ENCODE measurements at places on chromosomes 3 and 15.
A peak's percentile ranks its signal among the peaks of the same experiment; 100 is the strongest.

DNA sequence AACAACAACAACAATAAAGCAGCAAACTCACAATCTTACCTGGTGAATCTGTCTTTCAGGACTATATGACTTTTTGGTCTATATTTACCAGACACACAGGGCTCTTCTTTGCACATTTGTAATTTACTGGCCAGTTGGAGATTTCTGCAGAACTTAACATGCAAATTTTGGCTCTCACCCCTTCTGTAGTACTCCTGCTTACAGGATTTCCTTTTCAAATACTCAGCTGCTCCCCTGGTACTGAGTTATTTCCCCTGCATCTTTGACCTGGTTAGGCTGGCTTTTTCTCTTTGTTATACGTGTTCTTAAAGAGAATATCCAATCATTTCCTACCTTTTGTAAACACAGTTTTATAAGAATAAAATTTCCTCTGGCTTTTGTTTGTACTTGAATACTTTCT lies 228.0 kb downstream of the MBNL1 start:
- no peak for DNase-seq

GRCh38 chr3:30620402-30621360 lies 14.3 kb downstream of the TGFBR2 start:
- no peak for DNase-seq

- no peak for DNase-seq
These were observed 78.9 kb downstream of the ESYT3 start for GRCh38 chr3:138513090-138513843.

- DNase-seq = no peak
These were observed 46.1 kb downstream of the BTD start for GRCh38 chr3:15647611-15648167.

DNA sequence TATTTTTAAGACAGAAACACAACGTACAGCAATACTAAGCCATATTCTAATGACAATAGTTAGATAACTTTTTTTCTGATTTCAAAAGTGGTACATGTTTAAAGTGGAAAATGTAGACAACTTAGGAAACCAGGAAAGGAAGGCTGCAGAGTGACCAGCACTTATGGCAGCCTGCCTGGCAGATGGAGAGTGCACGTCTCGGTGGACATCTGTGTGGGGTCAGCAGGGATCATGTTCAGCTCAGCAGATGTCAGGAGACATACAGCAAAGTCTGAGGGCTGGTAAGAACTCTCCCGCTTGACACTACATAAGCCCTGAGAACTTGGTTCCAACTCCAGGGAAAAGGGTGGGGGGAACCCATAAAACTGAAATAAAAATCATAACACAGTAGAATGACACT lies 128.6 kb upstream of the ADPGK start:
- no peak for DNase-seq

DNA sequence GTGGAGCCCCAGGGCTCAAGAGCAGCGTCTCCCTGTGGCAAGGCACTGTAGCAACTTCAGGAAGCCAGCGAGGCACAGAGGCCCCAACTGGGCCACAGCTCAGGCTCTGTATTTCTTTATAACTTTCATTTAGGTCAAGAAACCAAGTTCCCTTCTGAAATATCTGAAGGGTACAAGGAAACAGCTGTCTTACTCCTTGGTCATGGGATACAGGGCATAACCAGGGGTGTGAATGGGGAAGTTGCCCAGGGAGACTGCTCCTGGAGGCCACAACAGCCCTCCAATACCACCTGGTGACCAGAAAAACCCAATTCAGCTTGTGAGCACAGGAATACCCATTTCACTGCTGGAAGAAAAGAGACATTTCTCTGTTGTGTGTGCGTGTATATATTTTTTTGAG lies 13.3 kb upstream of the SPTBN5 start:
- no peak for DNase-seq

DNA sequence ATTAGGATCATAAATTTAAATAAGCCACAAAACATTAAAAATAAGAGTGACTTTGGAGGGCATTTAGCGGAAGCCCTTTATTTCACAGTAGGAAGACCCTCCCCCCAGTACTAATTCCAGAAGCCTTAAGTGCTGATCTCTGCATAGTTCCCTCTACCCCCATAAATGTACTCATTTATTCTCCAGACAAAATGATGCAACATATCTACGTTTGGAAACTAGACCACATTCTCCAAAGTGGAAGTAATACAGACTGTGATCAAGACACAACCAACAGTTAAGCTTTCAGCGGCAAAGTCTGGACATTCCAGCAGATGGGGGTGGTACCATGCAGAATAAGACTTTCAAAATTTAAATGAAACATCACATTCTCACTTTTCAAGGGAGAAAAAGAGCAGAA lies 44.8 kb upstream of the RPS17 start:
- no peak for DNase-seq

DNA sequence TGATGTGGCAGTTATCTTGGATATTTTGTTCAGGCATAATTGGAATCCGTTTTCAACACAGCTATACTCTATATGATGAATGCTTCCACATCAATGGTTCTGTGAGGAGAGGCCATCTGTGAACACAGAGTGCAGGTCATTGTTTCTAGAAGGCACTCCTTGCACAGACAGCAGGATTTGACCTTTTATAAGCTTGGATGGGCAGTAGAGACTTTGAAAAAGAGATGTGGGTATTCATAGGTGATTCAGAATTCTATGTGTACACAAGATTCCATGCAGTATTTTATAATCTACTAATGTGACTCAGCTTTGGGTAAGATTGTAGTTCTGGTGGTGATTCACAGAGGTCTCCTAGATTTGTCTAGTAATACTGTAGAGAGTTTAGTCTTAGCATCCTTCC lies 12.5 kb downstream of the ARPP21 start:
- DNase-seq = no peak

DNA sequence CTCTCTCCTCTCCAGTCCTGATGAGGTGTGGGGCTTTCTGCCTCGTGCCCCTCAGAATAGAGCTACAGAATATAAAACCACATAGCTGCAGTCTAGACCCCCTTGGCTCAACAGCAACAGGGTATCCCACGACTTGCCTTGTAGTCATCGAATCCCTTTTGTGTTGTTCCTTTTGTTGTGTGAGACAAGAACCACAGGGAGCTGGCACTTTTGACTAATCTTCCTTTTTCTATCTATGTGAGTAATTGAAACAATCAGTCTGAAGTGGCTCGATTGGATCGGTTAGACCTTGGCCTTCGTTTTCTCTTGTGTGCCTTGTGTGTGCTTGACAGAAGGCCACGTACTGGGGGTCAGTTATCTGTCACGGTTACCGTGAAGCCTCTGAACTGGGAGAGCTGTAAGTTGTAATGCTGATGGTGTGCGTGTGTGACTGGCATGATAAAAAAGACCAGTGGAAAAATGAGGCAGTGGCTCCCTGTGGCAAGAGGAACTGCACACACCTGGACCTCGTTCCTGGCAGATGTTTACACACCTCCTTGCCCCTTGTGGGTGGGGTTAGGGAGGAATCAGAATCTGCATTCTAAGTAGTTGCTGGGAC lies 23.2 kb upstream of the IQCF6 start:
- DNase-seq = peak; percentile 14
